ENCODE measurements at places on chromosomes 1 and 21.

GRCh38 chr1:1573843-1574720 lies 581 bp downstream of the SSU72 start:
- DNase-seq, result peak; percentile 35

DNA sequence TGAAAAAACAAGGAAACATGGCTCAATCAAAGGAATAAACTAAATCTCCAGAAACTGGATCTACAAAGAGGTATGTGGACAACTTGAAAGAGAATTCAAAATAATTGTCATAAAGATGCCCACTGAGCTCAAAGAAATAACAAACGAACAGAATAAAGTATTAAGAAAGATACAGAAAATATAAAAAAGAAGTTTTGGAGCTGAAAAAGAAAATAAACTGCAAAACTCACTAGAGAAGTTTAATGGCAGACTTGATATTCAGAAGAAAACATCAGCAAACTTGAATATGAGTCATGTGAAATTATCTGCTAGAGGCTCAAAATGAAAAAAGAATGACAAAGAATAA lies 208.1 kb upstream of the SAMSN1 start:
- DNase-seq, result no peak

DNA sequence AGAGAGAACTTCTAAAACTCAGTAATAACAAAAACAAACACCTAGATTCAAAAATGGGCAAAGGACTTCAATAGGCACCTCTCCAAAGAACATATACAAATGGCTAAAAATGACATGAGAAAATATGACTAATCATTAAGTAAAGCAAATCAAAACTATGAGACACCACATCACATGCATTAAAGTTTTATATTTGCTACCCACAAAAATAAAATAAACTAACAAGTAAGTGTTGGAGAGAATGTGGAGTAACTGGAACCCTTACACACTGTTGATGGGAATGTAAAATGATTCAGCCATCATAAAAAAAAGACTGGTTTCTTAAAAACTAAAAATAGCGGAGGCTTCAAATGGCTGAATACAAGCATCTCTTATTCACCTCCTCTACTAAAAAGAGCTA lies 262.1 kb upstream of the PKN2 start:
- DNase-seq, result no peak

DNA sequence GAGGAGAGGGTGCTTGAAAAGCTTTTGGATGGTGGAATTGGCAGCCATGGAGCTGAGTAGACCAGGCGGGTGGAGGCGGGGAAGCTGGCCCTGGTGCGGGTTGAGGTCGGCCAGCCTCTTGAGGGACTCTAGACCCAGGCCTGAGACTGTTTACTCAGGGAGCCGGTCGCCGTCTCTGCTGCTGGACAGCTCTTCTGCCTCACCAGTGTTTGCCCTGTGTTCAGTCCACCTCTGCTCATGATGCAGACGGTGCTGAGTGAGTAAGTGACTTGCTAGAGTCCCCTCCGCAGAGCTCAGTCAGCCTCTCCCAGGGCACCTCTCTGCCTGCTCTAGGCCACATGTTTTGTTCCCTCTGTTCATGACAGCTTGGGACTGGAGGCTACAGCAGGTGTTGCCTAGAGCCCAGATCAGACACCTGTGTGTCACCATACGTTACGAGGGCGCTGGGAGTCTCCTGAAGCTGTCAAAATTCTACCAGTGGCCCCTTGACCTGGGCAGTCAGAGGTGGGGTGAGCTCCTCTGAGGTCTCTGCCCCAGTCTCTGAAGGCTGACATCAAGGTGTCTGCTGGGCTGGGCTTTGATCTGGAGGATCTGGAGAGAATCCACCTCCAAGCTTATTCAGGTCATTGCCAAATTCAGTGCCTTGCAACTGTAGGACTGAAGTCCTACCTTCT lies 73.5 kb upstream of the WNT4 start:
- DNase-seq, result no peak

DNA sequence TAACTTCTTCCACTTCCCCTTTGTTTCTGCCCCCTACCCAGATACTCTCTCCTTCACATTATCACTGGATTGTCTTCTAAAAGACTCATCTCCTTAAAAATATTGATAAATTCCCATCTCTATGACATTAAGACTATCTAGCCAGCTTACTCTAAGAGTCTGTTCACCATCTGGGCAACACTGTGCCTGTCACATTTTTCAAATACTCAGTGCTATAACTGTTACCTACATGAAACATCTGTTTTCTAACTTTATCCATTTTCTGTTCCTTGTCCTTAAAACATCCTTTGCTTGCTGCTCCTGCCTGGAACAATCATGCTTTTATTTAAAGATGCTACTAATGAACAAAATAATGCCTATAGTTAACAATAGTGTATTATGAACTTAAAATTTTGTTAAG lies 81.4 kb downstream of the NCAM2 start:
- DNase-seq, result no peak

DNA sequence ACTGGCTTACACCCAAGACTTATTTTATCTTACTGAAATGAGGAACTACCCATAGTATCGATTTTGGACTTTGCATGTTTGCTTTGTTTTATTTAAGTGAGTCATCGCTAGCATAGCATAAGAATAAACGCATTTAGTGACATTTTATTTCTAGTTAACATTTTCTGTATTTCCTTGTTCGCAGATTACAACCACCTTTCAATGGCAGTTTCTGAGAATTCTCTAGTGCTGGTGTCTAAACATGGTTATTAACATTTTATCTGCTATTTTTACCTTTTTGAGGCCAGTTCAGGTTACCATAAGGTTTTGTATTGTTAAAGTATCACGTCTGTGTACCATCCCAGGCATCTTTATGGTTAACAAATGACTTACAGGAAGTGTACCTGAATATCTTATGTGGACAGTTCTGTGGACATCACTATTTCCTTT lies 24.5 kb downstream of the EEIG2 start:
- DNase-seq, result no peak

- DNase-seq, result no peak
Observed at GRCh38 chr1:198657550-198658064, 18.8 kb downstream of the PTPRC start.

DNA sequence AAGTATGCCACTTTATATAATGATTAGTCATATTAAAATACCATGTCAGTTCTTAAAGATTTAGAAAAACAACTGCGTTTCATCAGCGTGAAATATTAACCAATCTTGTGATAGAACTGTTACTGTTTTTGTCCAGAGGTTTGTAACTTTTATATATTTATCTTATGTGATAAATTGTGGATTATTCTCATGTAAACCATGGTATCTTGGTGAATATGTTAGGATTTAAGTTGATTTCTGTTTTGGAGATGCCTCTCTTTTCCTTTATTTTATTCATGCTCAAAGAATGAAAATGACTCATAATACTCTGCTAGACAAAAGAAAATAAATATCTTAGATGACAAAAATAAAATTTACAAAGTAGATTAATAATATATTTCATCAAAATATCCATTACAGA lies 88.4 kb downstream of the ADGRL4 start:
- DNase-seq, result no peak

DNA sequence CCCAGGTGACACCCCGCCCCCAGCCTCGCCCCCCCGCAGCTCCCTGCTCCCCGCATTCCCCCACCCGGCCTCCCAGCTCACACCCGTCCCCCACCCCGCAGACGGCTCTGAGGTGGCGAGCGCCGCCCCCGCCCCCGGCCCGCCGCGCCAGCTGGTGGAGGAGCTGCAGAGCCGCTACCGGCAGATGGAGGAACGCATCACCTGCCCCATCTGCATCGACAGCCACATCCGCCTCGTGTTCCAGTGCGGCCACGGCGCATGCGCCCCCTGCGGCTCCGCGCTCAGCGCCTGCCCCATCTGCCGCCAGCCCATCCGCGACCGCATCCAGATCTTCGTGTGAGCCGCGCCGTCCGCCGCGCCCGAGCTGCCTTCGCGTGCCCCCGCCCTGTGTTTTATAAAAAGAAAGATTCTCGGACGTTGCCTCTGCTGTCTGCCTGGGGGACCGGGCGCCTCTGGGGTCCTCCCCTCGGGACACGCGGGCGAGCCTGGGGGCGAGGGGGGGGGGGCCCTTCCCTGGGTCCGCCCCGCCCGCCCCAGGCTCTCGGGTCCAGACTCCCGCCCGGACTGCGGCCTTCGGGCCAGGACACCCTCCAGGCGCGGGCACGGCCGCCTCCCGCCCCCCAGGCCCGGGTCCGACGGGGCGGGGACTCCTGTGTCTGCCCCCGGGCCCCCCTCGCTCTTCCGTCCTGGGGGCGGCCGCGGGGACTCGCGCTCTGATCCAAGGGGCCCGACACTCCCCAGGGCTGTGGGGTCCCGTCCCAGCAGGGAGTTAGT lies 1.6 kb upstream of the MMP23B start:
- peak; percentile 90 for DNase-seq

GRCh38 chr1:237913345-237913744 lies 22.6 kb upstream of the ZP4 start:
- no peak for DNase-seq

DNA sequence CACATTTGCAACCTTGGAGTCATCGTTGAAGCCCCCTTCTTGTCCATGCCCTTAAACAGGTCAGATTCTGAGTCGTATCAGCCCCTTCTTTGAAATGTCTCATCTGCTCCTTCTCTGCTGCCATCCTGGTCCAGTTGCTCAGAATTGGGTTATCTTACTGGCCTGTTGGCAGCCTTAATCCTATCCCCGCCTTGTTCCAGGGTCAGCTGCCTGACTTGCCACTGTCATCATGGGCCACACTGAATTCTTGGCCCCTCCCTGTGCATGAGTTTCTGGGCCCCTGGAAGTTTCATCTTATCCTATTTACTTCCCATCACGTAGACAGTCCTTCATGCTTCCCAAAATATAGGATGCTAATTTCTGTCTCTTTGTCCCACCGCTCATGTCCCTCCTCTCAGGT lies 23.7 kb downstream of the IRF2BP2 start:
- DNase-seq, result no peak

GRCh38 chr1:168442931-168443330 lies 100.9 kb downstream of the XCL2 start:
- DNase-seq, result no peak

DNA sequence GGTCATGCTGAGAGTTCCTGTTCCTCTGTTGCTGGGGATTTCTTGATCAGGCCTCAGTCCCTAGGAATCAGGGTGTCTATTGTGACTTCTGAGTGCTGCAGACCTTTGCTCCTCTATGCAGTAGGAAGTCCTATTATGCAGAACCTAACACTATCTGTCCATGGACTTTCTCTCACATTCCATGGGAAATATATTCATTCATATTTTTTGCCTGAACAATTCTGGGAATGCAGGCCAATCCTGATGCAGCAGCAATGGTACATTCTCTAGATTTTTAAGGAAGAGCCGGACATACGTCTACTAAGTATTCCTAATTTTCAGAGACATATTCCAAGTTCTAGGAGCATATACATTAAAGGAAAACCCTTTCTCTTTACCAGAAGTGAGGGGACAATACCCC lies 61.1 kb upstream of the C1orf87 start:
- DNase-seq, result no peak

DNA sequence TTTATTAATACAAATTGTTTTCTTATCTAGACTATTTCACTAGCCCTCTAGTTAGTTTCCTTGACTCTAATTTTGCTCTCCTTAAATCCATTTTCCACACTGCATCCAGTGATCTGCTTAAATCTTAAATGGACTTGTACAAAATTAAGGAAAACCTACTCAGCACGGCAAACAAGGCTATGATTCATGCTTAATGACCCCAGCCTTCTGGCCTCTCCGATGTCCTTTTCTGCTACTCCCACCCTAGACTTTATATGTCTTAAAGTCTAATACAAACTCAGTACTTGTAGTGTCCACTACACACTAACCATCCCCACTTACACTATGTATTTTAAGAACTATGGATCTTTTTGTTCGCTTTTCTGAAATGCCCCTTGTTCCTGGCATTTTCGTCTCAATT lies 2.2 kb downstream of the TMED5 start:
- no peak for DNase-seq
